Lung microvascular endothelial cell (primary cell): ENCODE measurements at places on chromosomes 11 and 22. TPM values are rescaled to one million over a fixed set of nuclear protein-coding genes. Genes with fewer than 3 reads are reported as not detected.

The OR8D1 gene
- total RNA-seq = not detected in 2 replicates

The C22orf23 gene
- under 0.01 TPM in 2 replicates for total RNA-seq

The MS4A6E gene
- total RNA-seq = not detected in 2 replicates

The CD6 gene
- not detected in 2 replicates for total RNA-seq

DNA sequence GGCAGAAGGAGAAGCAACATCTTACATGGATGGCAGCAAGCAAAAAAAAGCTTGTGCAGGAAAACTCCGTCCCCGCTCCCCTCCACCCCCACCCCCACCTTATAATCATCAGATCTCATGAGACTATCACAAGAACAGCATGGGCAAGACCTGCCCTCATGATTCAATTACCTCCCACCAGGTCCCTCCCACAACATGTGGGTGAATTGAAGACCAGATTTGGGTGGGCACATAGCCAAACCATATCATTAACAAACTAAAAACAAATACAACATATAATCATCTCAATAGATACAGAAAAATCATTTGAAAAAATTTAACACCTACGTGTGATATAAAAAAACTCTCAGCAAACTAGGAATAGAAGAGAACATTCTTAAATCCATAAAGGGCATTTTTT is 88.8 kb downstream of the BUD13 start:
- no peak for DNase-seq

DNA sequence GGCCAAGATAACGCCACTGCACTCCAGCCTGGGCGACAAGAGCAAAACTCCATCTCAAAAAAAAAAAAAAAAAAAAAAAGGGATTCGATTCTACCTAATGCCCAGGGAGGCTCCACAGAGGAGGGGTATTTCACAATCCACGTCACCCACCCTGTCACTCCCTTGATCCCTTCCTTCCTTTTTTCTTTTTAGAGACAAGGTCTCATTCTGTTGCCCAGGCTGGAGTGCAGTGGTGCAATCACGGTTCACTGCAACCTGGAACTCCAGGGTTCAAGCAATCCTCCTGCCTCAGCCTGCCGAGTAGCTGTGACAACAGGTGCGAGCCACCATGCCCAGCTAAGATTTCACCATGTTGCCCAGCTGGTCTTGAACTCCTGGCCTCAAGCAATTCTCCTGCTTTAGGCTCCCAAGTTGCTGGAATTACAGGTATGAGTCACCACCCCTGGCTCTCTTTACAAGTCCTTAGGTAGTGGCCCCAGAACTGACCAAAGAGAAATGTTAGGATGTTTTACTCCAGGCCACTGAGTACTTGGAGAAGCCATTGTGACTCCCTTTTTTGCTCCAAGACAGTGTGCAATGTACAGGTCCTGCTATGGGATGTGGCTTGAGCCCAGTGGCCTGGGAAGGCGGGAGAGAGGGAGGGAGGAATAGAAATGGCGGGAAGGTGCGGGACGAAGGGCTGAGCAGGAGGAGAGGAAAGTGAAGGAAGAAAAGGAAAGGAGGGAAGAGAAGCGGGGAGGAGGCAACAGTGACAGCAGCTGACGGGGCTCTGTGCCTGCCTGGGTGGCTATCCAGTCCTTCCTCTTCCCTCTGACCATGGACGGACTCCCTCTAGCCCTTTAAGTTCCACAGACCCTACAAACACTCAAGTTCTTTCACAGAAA is 11.8 kb upstream of the FXYD2 start:
- DNase-seq = no peak

- peak; percentile 5 for DNase-seq
Measured at GRCh38 chr22:17237038-17237668, 17.9 kb upstream of the ADA2 start.

DNA sequence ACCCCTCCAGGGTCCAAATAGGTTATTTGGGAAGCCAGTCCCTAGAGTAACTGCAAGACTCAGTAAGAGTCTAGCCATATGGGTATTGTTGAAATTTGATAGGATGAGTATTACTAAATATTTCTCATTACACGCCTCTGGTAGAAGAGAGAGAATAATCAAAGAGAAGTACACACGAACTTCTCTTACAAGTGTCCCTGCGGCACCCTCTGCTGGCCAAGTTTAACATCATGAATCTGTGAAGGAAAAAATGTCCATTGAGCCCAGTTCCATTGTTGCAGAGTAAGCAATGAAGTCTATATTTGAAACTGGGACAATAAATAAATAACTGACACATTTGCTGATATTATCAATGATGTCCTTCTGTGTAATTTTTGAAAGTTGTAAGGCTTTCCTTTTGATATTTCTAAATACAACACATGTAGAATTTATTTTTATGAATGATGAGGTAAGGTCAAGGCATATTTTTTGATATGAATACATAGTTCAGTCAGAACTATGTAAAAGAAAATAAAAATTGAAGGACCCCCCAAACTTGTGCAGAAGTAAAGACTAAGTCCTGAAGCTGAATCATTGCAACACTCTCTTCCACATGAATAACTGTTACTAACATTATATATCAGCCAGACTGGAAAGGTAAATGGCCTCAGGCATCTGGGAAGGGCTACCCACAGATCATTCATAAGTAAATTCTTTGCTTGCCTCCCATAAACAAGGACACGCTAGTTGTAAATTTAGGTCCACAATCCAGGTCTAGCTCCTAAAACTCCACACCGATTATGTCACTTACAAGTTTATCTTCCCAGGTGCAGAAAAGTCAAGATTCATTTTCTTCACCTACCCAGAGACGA is 10.0 kb downstream of the OR51L1 start:
- peak; percentile 65 for DNase-seq

DNA sequence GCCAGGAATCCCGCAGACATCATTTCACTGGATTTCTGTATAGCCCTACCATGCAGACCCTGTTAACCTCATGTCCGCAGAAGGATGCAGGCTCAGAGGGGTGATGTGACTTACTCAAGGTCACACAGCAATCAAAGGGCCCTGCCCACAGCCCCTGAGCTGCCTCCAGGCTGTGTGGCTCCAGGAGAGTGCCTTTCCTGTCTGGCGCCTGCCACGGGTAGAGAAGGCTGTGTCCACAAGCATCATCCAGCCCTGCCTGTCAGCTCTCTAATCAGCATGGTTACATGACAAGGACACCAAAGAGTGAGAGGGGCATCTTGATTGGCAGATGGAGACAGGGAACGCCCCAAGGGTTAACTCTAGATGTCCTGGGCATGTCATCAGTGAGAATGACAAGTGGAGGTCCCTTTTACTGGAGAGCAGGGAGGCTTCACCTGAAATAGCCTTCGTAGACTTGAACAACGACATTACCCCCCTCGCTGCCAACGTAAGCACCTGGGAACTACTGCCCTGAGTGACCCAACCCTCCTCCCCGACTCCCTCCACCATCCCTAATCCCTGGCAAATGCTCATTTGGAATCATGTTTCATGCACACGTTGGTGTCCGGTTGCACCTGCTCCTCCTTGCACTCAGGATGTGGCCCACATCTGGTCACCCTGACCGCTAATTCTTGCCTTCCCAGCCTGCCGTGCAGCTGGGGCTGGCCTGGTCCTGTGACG is 6.9 kb downstream of the FGF19 start:
- DNase-seq = no peak

DNA sequence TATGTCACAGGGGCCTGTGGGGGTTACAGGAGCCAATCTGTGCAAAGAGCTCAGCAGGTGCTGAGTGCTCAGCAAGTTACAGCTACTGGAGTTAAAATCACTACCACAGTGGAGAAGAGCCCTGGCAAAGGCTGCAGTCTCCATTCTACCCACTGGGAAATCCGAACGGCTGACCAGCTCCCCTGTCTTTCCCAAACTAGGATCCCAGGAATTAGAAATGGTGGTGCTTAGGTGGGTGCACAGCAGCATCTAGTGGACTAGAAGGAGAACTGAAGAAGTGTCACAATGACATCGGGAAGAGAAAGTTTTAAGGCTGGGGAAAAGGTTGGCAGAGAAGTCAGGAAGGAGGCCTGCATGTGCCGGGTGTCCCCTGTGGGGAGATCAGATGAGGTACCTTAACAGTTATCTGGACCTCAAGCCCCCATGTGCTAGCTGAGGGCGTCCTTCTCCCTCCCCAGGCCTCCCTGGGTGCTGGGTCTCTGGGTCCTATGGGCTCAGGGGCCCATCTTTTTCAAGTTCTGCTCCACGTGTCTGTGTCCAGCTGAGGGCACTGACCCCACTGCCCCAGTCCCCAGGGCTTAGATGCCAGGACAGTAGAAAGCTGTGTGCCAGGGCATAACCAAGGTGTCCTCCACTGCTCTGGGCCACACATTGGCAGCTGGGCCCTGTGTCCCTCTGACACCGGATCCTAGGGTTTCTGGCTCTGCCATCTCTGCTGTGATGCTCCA is 1.9 kb downstream of the PIWIL3 start:
- peak; percentile 56 for DNase-seq

- DNase-seq = peak; percentile 63
Measured at GRCh38 chr11:124892750-124893454, 4.8 kb downstream of the ROBO4 start.

GRCh38 chr22:29994027-29994715 is 86.1 kb upstream of the HORMAD2 start:
- DNase-seq = peak; percentile 67

DNA sequence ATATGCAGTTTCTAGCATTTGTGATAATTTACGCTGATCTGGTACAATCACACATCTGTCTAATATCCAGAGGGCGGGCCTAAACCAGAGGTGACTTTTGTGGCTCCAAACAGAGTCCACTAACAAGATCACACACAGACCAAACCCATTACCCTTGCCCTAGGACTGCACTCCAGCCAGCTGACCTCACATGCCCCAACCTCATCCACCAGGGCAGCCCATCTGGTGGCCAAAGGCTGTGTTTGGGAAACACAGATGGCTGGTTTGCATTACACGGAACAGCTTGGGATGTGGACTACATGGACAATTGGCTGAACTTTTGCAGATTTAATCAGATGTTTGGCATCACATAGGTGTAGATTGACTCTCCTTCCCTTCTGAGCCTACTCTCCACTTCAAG is 228.2 kb downstream of the GRIK4 start:
- no peak for DNase-seq
